Esophagus squamous epithelium (tissue), 5 donors: ENCODE measurements at places on chromosomes 7 and 10.

GRCh38 chr10:8616166-8616565, 561.7 kb downstream of the GATA3 start:
- H3K27ac ChIP-seq: no peak overlapping the region
- H3K27me3 ChIP-seq: no peaks in the 10 kb centered on the region
- H3K4me3 ChIP-seq: no peak overlapping the region
- no peaks in the 10 kb centered on the region for H3K4me1 ChIP-seq
- no peaks in the 10 kb centered on the region for H3K36me3 ChIP-seq
- no peak for DNase-seq

- H3K27ac ChIP-seq: no peak overlapping the region
- DNase-seq: no peak
- H3K36me3 ChIP-seq: no peaks in the 10 kb centered on the region
- no peak overlapping the region for H3K4me3 ChIP-seq
These were observed 177.4 kb downstream of the CELF2 start for GRCh38 chr10:11194859-11195586.

DNA sequence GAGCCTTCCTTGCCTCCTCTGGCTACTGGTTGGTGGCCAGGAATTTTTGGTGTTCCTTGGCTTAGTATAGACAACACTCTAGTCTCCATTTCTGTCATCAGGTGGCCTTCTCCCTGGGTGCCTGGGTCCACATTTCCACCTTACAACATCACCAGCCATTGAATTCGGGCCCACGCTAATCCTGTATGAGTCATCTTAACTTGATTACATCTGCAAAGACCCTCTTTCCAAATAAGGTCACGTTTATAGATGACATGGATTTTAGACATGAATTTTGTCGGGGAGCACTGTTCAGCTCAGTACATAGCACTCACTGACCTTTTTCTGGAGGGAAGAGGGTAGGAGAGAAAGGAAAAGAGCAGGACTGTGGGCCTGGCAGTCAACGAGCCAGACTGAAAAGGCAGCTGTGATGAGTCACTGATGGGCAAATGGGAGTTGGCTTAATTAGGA, 39.4 kb downstream of the MMRN2 start:
- H3K36me3 ChIP-seq: no peaks in the 10 kb centered on the region
- DNase-seq: no peak
- H3K27ac ChIP-seq: peak overlapping the region; percentile 59
- H3K27me3 ChIP-seq: no peaks in the 10 kb centered on the region

DNA sequence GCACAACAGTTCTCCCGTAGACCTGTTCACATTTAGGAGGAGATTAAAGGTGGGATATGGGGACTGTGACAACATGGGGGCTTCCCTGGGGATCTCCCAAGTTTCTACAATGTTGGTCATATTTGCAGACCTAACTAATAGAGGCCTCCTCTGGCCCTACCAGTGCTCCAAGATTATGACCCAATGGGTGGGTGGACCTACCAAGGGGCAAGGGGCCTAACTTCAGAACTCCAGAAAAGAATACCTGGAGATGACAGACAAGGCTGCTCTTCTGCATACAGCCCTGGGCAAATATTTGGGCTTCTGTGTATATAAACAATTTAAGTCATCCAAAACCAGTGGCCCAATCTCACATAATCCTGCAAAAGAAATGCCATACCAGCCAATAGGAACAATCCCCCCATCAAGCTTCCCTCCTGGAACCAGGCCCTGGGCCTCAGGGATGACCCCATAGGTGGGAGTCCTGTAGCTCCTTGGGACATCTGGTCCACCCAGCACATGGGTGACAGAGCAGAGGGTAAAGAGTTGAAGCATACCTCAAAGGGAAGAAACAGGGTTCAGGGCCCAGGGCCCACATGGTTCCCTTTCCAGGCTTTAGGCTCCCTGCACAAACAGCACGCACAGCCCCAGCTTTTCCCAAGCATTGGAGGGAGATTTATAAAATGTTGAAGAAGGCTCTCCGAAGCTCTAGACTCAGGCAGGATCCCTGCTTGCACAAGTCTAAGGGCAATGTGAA, 86.1 kb upstream of the CHST15 start:
- no peaks in the 10 kb centered on the region for H3K36me3 ChIP-seq
- H3K4me1 ChIP-seq: no peaks in the 10 kb centered on the region
- DNase-seq: no peak
- H3K27ac ChIP-seq: no peak overlapping the region
- H3K4me3 ChIP-seq: no peak overlapping the region

- no peaks in the 10 kb centered on the region for H3K4me1 ChIP-seq
- no peak for DNase-seq
- no peaks in the 10 kb centered on the region for H3K36me3 ChIP-seq
These were observed 33.1 kb downstream of the SCRN1 start for GRCh38 chr7:29956487-29956836.

DNA sequence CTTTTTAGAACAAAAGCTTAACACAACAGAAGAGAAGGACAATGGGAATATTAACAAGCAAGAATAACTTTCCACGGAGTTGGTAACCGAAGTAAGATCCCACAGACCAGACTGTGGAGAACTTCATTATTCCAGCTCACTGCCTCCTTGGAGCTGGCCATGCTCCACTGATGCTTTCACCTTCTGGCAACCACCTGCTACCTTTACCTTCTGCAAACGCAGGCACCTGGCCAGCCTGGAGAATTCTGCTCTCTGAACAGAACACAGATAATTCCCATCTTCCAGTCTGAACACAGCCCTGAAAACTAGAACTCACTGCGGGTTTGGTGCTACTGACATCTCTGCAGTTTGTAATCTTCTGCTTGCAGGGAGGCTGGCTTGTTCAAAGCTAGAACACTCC, 66.5 kb downstream of the JAZF1 start:
- H3K27me3 ChIP-seq: no peaks in the 10 kb centered on the region
- H3K36me3 ChIP-seq: no peaks in the 10 kb centered on the region
- H3K4me1 ChIP-seq: peaks cover 3% of the 10 kb centered on the region
- no peak for DNase-seq
- H3K4me3 ChIP-seq: no peak overlapping the region

DNA sequence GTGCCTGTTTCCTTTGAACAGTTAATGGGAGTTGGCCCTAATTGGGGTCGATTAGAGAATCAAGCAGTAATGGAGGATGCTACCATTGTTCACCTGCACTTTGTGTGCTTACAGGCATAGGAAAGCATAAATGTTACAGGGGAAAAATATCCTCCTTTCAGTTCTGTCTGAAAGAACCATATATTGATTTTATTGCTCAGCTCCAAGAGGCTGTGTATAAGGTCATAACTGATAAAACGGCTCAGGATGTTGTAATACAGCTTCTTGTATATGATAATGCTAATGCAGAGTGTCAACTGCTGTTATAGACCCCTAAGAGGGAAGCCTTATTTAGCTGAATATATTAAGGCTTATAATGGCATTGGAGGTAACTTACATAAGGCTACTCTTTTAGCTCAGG, 32.9 kb upstream of the AKR1C2 start:
- H3K4me3 ChIP-seq: no peak overlapping the region
- H3K36me3 ChIP-seq: no peaks in the 10 kb centered on the region
- H3K27ac ChIP-seq: no peak overlapping the region
- no peak for DNase-seq

- H3K27ac ChIP-seq: peak overlapping the region; percentile 100
- no peaks in the 10 kb centered on the region for H3K27me3 ChIP-seq
- no peaks in the 10 kb centered on the region for H3K36me3 ChIP-seq
These were observed 3.3 kb downstream of the ZMIZ1 start for GRCh38 chr10:79072041-79072441.

- H3K27ac ChIP-seq: no peak overlapping the region
- no peaks in the 10 kb centered on the region for H3K36me3 ChIP-seq
- no peak overlapping the region for H3K4me3 ChIP-seq
- H3K27me3 ChIP-seq: no peaks in the 10 kb centered on the region
- no peak for DNase-seq
These were observed 5.8 kb downstream of the LIPJ start for GRCh38 chr10:88592381-88592780.

- no peak for DNase-seq
- H3K4me1 ChIP-seq: no peaks in the 10 kb centered on the region
- no peak overlapping the region for H3K4me3 ChIP-seq
- H3K27ac ChIP-seq: no peak overlapping the region
- no peaks in the 10 kb centered on the region for H3K27me3 ChIP-seq
These were observed 23.3 kb downstream of the GALNT17 start for GRCh38 chr7:71155236-71155635.
